ENCODE measurements at places on chromosomes 3 and 15. TPM values are rescaled to one million over a fixed set of nuclear protein-coding genes. Genes with fewer than 3 reads are reported as not detected.

KBTBD8 gene
- total RNA-seq, result 0.46 TPM

DCUN1D1 gene
- 21.2 TPM for total RNA-seq

IL17RE gene
- total RNA-seq, result 71.1 TPM

TMC3 gene
- total RNA-seq, result not detected

RCCD1 gene
- 11.0 TPM for total RNA-seq

CFAP91 gene
- 0.91 TPM for total RNA-seq

GRCh38 chr3:75248974-75249373 lies 415.2 kb upstream of the FRG2C start:
- no peak for DNase-seq

DNA sequence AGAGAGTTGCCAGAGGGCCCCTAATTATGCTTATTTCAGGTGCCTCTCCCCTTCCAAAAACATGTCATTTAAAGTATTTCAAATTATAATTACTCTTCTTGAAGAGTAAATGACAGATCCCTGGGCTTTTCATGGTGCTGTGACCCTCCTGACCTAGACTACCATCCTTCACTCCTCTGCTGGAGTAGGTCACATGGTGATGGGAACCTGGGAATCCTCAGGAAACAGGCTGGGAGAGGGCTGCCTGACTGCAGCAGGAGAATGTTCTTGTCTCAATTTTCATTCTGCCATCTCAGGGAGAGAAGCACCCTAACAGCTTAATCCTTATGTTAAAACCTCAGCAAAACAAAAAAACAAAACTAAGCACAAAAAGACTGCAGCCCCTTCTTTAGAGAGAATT lies 24.6 kb downstream of the PGBD4 start:
- DNase-seq, result no peak

DNA sequence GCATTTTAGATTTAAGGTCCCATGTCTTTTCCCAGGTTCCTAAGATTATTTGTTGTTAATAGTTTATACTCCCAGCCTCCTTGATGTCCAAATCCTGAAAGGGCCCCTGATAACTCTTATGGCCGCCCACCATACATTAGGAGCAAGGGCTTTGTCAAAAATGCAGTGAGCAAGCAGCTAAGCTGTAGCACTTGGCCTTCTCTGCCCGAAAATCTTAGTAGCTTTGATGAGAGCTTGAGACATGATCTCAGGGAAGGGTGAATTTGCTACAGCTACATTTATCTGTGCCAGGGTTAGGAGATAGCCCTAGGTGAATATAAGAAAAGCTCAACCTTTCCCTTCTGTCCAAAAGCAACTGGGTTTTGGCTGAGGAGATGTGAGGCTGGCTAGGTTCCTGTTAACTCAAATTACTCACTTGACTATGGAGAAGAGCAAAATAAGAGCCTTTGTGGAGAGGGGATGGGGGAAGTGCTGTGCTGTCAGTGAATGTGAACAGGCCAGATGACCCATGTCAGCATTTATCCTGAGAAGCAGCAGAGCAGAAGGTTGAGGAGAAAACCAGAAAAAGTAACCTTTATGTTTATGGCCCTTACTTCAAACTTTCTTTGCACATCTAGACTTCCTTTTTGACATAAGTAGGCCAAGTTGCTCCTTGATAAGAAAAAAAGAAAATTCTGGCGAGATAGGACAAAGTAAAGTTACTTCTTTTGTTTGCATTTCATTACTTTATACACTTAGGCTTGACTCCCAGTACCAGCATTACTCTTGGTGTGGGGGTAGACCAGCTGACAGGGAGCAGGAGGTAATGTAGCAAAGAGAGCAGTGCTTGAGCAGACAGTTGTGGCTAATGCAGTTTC lies 21.1 kb downstream of the MAPK6 start:
- no peak for DNase-seq

- no peak for DNase-seq
Measured at GRCh38 chr3:64318001-64318400, 92.7 kb upstream of the PRICKLE2 start.

- DNase-seq, result peak; percentile 64
Measured at GRCh38 chr15:59174835-59175831, 31.5 kb upstream of the LDHAL6B start.

DNA sequence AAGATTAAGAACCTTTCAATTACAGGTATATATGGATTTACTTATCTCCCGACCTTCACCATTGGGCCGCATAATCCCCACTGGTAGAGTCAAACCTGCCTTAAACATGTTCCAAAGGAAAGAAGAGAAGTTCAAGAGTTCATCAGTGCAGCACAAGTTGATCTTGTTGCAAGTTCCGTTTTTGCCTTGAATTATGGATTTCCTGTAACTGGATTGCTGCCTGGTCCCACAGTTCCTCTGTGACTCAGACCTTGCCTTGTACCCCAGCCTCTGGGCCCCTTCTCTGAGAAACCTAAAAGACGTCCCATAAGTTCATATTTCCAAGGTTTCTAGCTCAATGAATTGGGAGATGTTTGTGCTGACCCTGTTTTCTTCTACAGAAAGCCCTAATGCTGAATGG lies 112.5 kb upstream of the THBS1 start:
- no peak for DNase-seq

DNA sequence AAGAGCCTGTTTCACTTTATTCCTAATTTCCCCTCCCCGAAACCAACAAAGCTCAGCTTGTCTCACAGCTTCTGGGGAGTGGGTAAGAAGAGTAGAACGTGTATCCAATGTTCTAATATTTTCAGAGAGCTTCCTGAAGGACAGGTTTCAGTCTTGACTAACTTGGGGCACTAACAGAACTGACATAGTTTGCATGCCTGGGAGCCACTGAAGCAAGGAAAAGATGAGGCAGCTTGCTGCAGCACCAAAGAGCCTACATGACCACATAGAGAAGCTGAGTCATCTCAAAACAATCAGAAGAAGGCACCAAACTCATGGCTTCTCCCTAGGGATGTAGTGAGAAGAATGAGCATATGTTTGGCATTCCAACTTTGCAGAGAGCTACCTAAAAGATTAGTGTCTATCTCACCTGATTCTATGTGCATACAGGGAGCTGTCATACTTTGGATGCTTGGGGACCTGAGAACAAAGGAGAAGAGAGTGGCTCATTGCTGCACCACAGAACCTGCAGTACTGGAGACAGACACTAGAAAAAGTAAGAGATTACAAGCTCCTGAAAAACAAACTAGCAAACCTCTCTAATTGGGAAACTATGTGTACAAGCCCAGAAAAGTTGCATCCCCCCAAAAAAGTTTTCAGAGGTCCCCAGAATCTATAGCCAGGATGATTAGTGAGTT lies 86.9 kb downstream of the DCLK3 start:
- no peak for DNase-seq

GRCh38 chr15:76098685-76099084 lies 38.9 kb downstream of the TMEM266 start:
- no peak for DNase-seq

GRCh38 chr3:168341956-168342936 lies 246.5 kb upstream of the GOLIM4 start:
- DNase-seq, result no peak

DNA sequence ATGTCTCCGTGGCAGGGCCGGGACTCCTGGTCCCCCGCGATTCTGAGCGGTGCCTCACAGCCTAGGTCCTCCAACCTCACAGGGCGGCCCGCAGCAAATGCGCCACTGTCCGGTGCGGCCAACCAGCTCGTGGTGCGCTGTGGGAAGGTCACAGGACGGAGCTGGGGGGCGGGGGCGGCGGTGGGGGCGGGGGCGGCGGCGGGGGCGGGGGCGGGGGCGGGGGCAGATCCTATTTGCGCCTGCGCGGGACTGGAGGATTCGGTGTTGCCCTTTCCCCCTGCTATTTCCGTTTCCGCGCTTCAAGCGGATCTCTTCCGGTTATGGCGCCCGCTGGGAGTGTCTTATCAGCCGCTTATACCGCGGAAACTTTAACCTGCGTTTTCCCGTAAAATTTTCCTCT lies 106.7 kb upstream of the SNRPN start:
- DNase-seq, result no peak

DNA sequence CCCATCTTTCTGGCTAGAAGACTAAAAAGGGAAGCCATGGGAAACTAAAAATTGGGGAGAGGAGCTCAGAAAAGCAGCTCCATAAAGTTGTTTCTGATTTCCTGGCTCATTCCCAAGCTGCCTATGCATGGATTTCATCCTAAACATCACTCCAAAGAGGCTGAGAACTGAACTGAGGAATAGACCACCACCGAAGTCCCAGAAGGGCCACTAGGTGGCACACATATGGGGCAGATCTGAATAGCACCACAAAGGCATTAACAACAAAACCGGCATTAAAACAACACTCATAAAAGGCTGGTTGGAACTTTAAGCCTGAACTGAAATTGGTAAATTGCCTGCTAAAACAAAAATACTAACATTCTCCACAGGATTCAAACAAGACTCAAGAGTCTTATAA lies 106.3 kb downstream of the PLD1 start:
- no peak for DNase-seq

GRCh38 chr3:147975165-147975564 lies 566.0 kb downstream of the ZIC1 start:
- no peak for DNase-seq

DNA sequence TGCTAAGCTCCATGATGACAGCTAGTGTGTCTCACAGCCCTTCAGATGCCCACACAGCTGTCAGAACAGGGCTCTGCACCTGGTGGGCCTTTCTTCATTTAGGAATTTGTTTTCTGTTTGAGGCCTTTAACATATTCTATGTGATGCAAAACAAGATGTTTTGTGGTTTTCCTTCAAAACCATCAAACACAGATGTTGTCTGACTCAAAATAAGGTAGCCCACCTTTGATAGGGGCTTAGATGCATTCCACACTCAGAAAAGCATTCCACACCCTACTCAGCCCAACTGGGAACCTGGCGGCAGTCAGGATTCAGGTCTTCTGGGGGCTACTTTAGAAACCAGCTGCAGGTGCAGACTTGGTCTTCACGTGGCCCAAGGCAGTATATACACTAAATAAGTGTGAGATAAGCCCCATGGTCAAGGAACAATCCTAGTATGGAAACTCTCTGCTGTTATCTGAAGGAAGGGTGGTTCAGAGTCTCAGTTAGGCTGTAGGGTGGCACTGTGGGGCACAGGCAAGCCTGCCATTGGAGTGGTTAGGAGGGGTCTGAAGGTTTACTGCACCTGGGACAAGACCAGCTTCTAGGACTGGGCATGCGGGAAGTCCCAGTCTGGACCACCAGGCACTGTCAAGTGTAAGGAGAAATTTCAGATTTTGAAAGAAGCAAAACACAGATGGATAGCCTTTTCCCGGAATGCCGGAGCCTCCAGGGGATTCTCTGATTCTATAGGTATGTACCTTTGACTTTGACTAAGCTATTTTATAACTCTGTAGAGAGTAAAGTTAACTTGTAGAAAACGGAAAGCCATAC lies 20.1 kb downstream of the LRRC2 start:
- DNase-seq, result no peak

DNA sequence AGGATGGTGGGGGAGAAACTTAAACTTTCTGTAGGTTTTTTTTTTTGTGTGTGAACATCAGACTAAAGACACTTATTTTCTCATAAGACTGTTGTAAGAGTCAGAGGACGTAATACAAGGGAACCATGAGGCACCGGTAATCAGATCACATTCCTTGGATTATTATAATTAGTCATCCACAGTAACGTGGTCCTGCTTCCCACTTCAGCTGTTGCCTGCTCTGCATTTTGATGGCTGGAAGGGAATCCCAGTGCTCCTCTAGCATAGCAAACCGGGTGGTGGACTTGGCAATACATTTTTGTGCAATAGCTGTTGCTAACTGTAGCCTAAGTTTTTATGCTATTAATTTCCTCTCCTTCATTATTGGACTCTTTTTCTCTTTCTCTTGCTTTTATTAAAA lies 294.8 kb downstream of the NR2F2 start:
- DNase-seq, result no peak

DNA sequence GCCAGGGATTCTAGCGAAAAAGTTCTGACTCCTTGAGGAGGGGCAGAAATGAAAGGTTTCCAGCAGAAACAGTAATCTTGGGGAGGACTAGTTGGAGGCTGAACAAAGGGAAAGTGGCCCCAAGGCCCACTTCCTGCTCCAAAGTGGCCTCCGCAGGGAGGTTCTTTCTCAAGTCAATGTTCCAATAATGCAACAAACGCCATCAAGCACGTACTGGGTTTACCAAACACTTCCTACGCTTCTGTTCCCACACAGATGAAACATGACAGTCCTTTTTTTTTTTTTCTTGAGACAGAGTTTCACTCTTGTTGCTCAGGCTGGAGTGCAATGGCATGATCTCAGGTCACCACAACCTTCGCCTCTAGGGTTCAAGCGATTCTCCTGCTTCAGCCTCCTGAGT lies 9.6 kb upstream of the RCCD1 start:
- DNase-seq, result no peak

GRCh38 chr3:52834871-52835501 lies at the start of gene MUSTN1:
Gene MUSTN1 (minus strand): TSS chr3:52835019. CDS start chr3:52834948, 71 bp downstream.
- DNase-seq, result no peak

DNA sequence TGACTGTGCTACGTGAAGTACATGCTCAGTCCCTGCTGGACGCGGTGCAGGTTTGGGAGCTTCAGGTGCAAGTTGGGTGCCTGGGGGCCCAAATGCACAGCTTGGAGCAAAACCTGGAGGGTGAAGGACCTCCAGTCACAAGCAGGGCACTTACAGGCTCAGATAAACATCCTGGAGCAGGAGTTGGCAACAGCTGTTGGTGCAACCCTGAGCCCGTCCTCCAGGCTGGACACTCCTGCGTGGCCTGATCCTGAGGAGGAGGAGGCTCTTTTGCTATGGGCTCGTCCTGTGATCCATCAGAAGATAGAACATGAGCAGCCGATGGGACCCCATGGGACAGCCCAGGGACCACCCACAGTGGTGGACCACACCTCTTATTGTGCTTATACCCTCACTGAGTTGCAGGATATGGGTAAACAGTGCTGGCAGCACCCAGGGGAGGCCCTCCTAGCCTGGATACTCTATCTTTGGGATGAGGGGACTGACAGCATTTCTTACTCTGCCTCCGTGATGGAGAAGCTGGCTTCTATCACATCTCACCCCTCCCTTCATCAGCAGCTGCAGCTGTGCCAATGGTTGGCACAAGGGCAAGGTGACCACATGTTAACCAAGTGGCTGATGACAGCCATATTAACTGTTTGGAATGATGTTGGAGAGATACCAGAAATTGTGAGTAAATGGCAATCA lies 301.6 kb downstream of the ZPLD1 start:
- DNase-seq, result no peak

DNA sequence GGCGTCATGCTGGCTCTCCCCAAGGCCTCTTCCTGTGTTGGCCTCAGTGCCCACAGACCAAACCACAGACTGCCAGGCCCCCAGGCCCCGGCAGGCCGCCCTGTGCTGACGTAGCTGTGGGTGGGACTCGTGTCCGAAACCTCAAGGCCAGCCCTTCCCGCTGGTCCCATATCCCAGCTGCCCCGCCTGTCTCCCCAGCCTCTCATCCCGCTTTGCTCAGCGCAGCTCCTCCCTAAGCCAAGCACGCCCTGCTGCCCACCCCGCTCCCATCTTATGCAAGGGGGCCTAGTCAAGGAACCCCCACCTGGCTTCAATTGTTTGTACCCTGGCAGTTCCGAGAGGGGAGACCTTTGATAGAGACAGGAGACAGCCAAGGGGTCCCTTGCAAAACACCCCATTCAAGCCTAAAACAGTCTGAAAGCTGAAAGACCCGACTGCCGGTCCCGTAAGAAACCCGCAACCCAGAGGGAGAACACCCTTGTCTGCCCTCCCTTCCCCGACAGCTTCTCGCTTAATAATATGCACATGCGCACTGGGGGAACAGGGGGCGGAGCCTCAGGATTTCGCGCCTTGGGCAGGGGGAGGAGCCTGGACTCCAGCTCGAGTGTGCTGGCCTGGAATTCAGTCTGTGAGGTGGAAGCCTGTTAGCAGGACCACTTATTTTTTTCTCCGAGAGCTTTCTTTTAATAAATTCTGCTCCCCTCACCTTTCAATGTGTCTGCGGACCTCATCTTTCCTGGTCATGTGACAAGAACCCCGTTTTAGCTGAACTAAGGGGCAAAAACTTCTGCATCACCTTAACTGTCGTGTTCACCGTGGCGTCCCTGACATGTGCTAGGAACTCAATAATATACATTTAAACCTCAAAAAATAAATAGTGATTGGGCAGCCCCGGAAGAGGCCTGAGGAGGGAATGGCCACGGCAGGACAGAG lies 17.2 kb downstream of the TNFAIP8L3 start:
- no peak for DNase-seq

Measured in lower leg skin (tissue), 4 donors.